Activated CD8-positive, alpha-beta memory T cell treated with anti-CD3 and anti-CD28 coated beads for 1 hour (primary cell): ENCODE measurements at places on chromosomes 7 and 10.

GRCh38 chr7:40795607-40796006 is 660.8 kb downstream of the SUGCT start:
- no peak for DNase-seq

DNA sequence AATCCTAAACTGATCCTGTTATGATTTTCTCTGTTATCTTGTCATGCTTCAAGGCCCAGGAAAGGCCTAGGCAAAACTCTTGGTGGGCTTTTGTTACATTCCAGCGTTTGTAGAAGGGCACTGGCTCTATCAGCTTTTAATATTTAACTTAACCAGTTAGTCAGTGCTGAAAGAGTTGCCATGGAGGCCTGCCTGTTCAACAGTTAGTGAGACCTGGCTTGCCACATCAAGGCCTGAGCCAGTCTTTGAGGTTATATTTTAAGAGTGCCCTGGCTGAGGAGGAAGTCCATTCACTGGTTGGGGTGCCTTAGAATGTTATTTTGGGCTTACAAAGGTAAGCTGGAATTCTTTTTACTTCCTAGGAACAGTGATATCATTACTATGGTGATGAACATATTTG is 144.1 kb upstream of the NRG3 start:
- DNase-seq = no peak

DNA sequence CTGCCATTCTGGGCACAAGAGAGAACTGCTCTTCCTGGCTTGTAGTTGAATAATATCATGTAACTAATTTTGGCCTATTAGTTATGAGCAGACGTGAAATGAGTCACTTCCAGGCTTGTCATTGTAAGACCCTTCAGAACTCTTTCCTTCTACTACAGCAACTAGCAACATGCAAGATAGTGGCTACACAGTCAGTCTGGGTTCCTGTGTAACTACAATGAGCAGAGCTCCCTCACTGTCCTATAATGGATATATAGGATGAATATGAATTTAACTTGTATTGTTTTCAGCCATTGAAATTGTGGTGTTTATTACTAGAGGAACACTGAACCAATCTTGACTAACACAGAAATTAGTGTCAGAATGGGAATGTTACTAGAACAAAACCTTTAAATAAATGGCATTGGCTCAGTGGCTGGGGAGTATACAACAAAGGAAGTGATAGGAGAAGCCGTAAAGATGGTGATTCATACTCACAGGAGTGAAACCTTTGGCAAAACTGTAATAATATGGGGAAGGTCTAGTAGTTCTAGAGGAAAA is 2.9 kb upstream of the MTPN start:
- DNase-seq = no peak

DNA sequence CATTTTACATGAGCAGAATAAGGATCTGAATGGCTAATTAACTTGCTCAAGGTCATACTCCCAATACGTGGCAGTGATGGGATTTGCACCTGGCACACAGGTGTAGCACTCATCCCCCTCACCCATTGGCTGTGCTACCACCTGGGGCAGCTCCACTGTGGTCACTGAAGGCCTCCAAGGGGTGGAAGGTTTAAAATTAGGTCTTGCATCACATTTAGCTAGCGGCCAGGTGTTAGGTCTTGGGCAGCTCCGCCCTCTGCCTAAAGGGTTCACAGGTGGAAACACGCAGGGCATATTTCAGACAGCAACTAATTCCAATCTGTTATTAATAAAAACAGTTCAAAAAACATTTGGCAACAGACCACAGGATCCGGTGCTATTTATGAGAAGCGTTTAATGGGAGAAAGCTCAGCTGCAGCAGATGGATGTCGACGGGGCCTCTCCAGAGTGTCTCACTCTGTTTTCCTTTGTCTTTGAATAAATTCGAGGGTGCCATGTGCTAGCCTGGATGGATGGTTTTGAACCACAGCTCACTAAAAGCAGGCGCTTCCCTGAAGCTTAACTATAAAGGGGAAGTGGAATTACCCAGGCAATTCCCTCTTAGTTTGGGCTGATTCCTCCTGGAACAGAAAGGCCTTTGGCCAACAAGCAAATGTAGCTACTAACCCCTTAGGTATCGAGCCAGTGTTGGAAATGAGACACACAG is 1017.6 kb downstream of the TYW1 start:
- DNase-seq = no peak

- no peak for DNase-seq
Measured at GRCh38 chr7:106444068-106444655, 159.4 kb upstream of the NAMPT start.

- DNase-seq = no peak
Measured at GRCh38 chr10:84337199-84337598, 8.8 kb downstream of the CCSER2 start.

DNA sequence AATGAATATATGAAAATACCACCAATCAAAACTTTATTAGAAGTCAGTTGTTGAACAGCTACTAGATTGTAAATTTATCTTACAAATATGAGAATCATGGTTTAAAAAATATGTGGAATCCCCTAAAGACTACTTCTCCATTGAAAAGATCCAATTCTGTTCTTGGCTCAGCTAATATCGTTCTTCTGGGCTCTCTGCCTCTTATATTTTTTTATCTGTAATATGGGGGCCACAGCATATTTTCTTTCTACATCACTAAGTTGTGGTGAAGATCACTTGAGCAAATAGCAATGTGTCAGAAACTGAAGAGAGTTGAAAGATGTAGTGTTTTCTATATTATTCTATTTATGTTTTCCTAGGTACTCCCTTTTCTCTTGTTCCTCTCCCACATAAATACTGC is 198.1 kb downstream of the FZD1 start:
- DNase-seq = no peak

DNA sequence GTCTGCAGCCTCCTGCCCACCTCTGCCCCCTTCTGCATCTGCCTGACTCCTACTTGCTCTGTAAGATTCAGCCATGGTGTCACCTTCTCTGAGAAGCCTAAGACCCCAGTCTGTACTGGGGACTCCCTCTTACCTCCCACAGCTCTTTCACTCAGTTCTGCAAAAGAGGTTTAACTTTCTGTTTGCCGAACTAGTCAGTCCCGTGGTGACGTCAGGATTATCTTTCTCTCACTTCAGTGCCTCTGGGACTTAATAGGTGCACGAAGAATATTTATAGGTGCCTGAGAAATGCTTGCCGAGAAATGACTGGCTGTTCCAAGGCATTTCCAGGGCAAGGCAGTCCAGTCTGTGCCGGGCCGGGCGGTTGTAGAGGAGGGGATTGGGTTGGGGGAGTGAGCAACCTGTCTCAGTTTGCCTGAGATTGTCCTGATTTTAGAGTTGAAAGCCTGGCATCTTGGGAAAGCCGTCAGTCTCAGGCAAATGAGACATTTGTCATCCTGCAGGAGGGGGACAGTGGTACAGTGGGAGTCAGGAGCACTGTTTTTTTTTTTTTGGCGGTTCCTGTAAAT is 227.5 kb upstream of the NPVF start:
- DNase-seq = no peak

DNA sequence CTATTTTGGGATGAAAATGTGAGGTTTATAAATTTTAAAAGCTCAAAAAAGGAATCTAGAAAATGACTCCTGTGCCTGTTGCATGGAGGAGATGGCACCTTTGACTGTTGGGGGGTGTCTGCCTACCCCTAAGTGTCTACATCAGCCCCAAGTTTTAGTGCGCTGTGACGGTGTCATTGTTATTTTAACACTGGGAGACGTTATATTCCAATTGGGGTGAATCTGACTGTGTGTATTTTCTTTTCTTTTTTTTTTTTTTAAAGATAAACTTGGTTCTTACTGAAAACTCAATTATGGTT is 517 bp downstream of the SRGN start:
- no peak for DNase-seq

DNA sequence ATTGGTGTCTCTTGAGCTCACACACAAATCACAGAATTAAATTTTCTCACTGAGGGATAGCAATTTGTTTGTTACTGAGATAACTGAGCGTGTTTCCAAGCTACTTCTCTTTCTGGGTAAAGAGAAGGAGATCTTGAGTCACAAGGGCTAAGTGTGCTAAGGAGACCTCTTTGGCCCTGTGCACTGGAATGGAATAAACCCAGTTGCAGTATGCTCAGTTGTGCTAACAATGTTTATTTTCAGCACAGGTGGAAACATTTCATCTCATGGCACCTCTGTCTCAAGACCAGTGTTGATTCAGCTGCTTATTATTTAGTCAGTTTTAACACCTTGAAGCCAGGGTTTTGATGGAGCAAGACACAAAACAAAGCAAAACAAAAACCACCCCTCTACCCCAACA is 22.5 kb upstream of the UBE2H start:
- no peak for DNase-seq

DNA sequence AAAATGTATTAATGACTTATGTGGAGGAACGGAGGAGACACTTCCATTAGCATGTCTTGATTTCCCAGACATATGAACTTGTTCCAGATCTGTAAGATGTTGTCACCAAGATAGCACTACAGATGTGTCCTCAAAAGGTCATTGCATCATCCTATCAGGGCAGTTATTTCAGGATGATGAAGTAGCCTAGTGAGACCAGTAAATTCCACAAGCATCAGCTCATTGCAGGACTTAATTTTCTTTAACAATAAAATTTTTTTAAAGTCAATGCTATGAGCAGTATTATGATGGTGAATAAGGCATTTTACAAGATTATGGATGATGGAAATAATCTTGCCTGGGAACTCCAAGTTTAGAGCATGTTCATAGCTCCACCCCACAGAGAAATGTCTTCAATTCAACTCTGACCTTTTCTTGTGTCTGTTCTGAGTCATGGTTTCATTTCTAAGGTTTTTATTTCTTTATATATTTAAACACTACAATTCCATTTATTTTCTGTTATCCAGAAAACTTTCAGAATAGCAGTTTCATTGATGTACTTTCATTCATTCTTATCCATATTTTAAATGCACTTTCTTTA is 1203.3 kb upstream of the CELF2 start:
- DNase-seq = no peak

GRCh38 chr10:29970012-29970396 is 89.4 kb downstream of the JCAD start:
- no peak for DNase-seq

GRCh38 chr7:55160539-55160938 is 141.7 kb downstream of the EGFR start:
- no peak for DNase-seq

GRCh38 chr7:10889266-10889898 is 84.3 kb upstream of the PHF14 start:
- no peak for DNase-seq

DNA sequence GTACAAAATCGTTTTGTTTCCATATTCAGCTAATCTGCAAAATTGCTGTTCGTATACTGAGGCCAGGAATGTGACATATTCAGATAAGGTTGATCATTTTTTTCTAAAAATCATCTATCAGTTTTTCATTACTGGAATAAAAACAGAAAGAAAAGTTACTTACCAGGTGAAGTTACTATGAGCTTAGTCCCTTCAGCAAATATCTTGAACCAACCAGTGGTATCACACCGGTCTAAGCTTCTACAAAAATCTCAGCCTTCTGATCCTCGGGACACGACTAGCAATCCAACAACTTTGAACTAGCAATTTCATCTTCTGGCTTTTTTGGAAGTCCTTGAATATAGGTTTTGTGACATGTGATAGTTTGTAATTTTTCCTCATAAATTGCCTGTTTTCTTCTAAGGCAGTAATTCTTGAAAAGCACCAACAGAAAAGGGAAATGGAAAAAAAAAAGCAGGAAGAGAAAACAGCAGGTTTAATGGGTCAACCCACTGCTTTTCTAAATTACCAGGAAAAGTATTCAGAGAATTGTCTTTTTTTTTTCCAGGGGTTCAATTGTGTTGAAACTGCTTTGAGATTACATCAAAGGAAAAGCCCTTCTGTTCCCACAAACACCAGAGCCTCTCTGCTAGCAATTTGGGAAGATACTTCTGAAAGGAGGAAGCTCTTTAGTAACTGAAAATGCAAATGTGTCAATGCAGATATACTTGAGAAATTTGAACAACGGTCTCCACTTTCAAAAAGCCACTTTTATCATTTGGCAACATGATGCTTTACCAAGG is 2.9 kb upstream of the TARP start:
- DNase-seq = no peak

- DNase-seq = no peak
Measured at GRCh38 chr10:61608255-61609033, 54.3 kb upstream of the CABCOCO1 start.

DNA sequence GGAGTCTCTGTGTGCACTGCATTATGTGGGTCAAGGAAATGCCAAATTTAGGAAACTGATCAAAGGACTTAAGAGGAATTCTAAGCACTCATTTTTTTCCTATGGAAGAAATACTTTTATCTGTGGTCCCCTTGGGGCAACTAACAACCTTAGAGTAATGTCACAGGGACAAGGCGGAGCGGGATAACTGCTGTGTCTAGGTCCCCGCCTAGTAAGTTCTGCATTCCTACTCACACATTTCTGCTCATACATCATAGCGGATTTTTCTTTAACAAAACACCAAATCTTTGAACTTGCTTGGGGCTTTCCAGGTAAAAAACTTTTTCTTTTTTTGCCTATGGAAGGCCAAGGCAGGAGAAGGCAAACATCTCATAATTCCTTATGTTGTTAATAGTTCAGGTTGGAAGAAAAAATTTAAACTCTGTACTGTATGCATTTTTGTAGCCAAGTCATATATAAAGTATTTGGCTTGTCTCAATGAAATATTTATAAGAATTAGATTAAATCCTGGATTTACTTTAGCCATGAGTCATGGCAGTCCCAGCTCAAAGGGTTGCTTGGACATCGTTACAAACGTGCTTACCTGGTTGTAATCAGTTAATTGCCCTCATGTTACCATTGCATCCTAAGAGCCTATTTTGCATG is 285.0 kb downstream of the PHTF2 start:
- no peak for DNase-seq

DNA sequence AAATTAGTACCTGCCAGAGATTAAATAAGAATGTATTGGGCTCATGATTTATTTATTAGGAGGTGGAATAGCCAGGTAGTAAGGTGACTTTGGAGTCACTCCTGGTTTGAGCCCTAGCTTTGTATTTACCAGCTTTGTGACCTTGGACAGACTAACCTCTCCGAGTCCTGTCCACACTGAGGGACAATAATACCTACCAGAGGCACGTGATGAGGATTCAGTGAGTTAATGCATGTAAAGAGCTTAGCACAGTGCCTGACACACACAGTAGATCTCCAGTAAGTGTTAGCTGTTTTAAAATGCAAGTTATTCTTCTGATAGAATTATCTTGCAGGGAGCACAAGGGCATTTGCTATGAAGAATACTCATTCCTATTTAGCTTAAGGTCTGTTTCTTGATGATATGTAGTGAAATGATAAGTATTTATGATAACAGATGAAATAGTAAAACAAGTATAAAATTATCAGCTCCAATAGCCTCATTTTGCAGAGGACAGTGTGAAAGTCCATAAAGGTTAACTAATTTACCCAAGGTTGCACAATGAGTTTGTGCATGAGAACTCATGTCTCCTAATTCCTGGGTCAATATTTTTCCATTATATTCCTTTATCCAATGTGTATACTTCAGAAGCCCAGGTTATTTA is 36.4 kb downstream of the RABGEF1 start:
- no peak for DNase-seq

- no peak for DNase-seq
Measured at GRCh38 chr7:95517870-95518269, 32.1 kb downstream of the ASB4 start.

GRCh38 chr10:110380293-110380692 is 75.6 kb upstream of the SMNDC1 start:
- no peak for DNase-seq

- no peak for DNase-seq
Measured at GRCh38 chr7:138869353-138869752, 71.4 kb upstream of the ATP6V0A4 start.

- no peak for DNase-seq
Measured at GRCh38 chr10:63920926-63921325, 399.7 kb downstream of the REEP3 start.
